ENCODE measurements at places on chromosomes 12 and 14. TPM values are rescaled to one million over a fixed set of nuclear protein-coding genes. Genes with fewer than 3 reads are reported as not detected.

GRCh38 chr14:57161583-57162234 is 107.0 kb downstream of the EXOC5 start:
- no peak for DNase-seq

DNA sequence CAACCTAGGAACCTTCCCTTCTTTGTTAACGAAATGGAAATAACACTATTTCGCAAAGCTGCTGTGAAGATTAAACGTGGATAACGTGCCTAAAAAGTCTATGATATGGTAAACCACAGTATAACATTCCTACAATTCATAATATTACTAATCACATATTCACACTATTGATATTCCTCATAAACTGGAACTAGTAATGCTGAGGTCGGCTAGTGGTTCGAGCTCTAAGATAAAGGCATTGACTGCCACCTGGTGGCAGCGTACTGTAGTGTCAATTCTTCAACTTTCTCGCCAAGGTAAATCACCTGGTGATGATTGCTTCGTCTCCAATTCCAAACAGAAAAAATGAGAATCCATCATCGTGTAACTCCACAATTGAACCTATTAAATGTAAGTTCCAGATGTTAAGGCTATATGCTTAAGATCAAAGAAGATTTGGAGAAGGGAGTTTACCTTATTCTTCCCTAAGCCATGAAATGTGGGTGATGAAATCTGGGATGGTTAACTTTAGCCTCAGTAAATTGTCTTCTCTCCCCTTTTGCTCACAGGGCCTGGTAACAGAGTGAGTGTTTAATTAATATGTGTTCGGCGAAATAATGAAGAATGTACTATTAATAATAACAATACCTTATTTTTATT is 197.5 kb upstream of the TMEM132C start:
- peak; percentile 34 for DNase-seq

- DNase-seq, result no peak
Observed at GRCh38 chr12:43131301-43131700, 420.7 kb downstream of the ADAMTS20 start.

DNA sequence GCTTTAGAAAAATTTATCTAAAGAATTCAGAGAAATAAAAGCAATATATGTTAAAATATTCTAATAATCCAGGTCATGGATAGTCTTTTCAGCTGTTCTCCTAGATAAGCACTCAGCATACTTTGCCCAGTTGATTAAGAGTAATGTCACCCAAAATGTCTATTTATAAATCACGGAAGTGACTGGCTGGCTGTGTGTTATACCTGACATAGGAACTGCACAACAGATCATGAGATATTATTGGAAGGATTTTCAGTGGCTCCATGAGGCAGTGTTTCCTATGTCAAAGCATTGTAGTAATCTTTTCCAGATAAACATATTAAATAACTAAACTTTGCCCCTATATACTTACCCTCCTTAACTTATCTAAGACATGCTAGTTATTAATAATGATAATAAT is 128.8 kb downstream of the ITPR2 start:
- no peak for DNase-seq

GRCh38 chr12:93621986-93622385 is 49.5 kb downstream of the SOCS2 start:
- DNase-seq, result no peak

DNA sequence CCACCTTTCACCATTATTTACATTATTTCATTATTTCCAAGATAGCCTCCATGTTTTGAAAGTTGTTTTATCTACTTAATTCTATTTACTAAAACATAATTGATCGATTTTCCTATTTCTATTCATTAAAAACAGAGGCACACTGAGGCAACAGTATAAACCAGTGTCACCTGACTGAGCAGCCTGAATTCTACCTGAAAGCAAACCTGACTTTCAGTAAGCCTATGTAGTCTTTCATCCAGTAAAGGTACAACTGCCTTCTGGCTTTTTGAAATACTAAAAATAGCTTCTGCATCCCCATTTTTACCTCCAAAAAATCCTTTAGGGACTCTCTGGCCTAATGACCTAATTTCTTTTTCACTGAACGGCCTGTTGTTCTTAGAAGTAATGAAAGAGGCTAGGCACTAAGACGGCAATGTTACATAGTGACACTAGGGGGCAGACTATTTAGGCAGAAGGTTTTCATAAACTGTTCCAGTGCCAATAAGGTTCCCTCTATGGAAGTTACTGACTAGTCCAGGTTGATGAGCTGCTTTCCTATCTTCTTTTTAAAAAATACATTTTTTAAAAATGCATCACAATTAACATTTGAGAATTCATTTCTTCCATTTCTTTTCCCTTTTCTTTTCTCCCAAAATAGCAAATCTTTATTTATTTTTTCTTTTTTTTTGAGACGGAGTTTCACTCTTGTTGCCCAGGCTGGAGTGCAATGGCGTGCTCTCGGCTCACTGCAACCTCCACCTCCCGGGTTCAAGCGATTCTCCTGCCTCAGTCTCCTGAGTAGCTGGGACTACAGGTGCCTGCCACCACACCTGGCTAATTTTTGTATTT is 17.5 kb downstream of the ANAPC5 start:
- DNase-seq, result peak; percentile 23

GRCh38 chr12:46659032-46659650 is 166.7 kb downstream of the SLC38A4 start:
- DNase-seq, result no peak

DNA sequence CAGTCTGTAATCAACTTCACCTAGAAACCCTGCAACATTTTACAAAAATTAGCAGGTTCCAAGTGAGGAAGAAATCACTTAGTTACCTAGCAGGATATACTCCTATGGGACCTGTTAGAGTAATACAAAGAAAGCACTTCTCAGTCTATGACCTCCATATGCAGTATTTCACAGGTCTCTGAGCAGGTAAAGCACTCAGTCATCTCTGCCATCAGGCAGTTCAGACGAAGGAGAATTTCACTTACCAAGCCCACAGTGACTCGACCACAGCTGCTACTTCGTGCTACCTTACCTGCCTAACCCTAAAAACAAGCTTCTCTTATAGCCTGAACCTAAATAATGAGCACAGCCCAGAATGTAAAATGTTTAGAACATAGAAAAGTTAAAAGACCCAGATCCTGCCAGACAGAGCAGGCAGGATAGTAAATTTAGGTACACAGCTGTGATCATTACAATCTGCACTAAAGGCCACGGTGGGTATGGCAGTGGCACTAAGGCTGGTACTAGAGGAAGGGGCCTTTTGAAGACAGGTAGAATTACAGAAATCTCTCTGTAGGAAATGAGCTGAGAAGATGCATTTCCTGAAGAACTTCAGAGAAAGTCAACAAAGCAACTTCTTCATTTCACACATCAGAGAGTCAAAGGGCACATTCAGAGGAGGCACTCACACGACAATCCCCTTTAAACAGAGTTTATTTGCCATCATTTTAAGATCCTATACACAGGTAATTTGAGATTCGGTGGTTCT is 35.7 kb downstream of the DCAF5 start:
- DNase-seq, result no peak

GRCh38 chr14:53231171-53231570 is 78.0 kb upstream of the DDHD1 start:
- no peak for DNase-seq

GRCh38 chr14:77390188-77390587 is 13.0 kb downstream of the SAMD15 start:
- no peak for DNase-seq

DNA sequence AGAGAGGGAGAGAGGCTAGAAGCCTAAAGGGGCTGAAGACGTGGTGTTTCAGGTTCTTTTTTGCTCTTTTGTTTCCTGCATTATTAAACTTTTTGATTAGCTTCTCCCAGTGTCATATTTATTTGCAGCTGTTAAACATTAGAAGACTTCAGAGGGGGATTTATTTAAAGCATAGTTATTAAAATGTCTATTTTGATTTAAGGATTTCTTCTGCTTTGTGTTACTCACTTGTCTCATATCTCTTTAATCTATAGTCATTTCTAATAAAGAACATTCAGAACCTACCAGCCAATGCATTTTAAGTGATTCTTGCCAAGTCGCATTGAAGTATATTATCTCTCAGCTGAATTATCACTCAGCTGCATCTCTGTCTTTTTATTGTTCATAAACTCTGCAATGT is 152.0 kb upstream of the DYRK2 start:
- DNase-seq, result no peak

GRCh38 chr12:69095765-69096477 is 143.4 kb upstream of the CPSF6 start:
- no peak for DNase-seq

DNA sequence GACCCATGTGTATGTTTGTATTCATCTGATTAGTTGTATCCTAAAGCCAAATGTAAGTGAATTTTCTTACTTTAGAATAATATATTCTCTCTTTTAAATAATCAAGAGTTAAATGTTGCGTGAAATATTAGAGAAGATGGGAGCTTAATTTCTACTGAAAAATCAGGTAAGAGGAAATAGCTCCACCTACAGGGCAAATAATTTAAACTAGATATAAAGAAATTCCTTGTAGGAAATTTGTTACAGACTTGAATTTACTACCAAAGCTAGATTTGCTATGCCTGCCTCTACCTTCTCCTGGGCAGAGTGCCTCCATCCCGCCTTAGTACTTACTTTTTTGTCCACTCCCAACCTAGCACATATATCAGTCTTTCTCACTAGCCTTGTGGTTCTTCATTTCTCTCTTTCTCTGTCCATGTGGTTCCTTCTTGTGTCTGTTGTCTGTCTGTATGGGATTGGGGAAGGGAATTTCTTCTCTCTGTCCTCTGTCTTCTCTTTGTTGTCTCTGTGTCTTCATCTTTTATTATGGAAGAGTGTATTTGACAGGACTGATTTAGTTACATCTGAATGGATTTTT is 44.7 kb downstream of the PALS1 start:
- DNase-seq, result no peak

DNA sequence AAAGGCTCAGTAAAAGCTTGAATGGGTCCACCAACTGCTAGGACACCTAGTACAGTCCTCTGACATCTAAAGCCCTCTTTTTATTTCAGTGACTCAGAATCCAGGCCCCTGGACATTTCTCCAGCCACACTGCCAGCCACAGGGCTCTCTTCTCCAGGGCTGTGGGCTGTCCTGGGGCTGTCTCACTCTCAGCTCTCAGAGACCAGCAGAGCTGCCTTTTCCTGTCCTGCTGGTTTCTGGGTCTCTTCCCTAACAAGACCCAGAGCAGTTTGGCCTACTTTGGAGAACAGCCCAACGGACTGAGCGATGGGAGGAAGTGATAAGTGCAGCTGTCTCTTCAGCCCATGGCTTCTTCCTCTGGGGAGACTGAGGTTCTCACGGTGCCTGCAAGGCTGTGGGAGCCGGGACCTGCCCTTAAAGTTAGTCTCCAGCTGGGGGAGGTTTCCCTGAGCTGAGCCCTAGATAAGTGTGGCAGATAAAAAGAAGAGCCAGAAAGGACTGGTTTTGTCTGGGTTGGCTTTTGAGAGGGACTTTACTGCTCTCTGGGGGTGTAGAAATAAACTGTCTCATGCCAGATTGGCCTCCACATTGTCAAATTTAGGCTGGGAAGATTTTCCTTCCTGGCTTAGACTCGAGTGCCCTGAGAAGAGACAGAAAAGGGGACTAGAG is 979.8 kb downstream of the VRK1 start:
- no peak for DNase-seq

- DNase-seq, result peak; percentile 30
Observed at GRCh38 chr14:65019944-65020566, 33.4 kb downstream of the FNTB start.

- DNase-seq, result no peak
Observed at GRCh38 chr14:22334627-22335026, 254.4 kb downstream of the DAD1 start.

DNA sequence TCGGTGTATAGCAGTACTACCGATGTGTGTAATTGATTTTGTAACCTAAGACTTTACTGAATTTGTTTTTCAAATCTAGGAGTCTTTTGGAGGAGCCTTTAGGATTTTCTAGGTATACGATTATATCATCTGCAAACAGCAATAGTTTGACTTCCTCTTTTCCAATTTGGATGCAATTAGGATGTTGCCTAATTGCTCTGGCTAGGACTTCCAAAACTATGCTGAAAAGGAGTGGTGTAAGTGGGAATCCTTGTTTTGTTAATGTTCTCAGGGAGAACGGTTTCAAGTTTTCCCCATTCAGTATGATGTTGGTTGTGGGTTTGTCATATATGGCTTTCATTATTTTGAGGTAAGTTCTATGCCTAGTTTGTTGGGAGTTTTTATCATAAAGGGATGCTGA is 171.6 kb upstream of the PDE3A start:
- DNase-seq, result no peak

DNA sequence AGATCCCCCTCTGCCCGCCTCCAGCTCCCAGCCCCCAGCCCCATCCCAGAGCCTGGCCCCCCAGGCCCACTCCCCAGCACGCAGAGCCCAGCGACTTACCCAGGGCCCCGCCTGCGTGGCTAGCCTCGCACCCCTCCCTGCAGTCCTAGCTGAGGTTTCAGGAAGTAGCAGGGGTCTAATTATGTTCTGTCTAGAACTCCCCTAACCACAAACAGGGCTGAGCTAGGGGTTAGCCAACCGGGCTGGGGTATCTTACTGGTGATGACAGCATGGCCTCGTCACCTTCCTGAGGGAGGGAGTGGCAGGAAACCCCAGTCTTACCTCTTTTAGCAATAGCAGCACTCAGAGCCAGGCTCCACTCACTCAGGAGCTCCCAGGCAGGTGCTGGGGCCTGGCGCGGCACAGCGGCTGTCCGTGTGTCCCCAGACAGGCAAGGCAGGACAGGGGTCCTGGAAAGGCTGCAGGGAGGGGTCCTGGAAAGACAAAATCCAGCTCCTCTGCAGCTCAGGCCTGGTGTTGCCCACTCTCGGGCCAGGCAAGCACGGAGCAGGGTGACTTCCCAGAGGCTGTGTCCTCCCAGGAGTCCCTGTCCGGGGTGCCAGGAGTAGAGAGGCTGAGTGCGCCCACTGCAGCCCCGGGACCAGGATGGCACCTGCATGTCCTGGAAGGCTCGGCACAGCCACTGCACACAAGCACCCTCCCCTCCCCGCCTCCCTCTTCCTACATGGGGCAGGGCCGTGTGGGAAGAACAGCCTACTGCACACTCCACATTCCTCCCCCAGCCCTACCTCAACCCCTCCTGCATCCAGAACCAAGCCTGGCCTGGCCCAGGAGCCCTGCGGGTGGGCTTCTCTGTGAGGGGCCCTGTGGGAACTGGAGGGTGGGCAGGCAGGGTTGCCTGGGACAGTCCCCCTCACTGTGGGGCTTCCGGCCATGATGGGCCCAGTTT is at the start of gene GPR132:
Gene GPR132, minus strand, starts transcription at position 151 of the 949 bp plus-strand sequence. CDS start 10,010 bp downstream, outside the sequence.
- peak; percentile 66 for DNase-seq

- DNase-seq, result peak; percentile 10
Observed at GRCh38 chr14:26597071-26597588, 703 bp downstream of the NOVA1 start.

- DNase-seq, result no peak
Observed at GRCh38 chr12:98373025-98373554, 142.3 kb upstream of the TMPO start.

GRCh38 chr12:104712477-104712876 is 245.6 kb downstream of the SLC41A2 start:
- DNase-seq, result no peak

DNA sequence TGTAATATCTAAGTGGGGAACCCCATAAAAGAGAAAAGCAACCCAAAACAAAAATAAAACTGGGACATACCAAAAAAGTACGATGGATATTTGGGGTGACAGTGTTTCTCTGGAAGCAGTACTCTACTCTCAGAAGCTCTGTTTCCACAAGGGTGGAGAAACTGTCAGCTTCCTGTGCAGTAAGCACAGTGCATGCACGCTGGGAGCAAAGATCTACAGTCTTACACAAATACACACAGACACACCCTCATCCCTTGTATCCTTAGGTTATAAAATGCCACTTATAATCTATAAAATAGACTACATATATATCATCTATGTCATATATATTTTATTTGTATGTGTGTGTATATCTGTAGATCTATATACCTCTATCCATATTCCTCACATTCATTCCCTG is 225.8 kb upstream of the SOX5 start:
- DNase-seq, result no peak

TCTN2 gene
- total RNA-seq, result 15.2 TPM

ITFG2 gene
- total RNA-seq, result 43.4 TPM

FLRT2 gene
- 20.5 TPM for total RNA-seq

APOF gene
- total RNA-seq, result 0.20 TPM

TPCN1 gene
- 97.1 TPM for total RNA-seq

Data from mucosa of gallbladder (tissue), 1 donor.